Left ventricle myocardium inferior (tissue), 1 donor: ENCODE measurements at places on chromosomes 7 and 10.

GRCh38 chr10:86127274-86127819 lies 239.2 kb downstream of the GRID1 start:
- DNase-seq: no peak

GRCh38 chr7:117472335-117472734 lies 7.5 kb upstream of the CFTR start:
- DNase-seq: no peak

GRCh38 chr10:118310822-118311221 lies 31.3 kb downstream of the FAM204A start:
- no peak for DNase-seq

GRCh38 chr7:47347346-47347745 lies 234.6 kb downstream of the TNS3 start:
- DNase-seq: no peak

DNA sequence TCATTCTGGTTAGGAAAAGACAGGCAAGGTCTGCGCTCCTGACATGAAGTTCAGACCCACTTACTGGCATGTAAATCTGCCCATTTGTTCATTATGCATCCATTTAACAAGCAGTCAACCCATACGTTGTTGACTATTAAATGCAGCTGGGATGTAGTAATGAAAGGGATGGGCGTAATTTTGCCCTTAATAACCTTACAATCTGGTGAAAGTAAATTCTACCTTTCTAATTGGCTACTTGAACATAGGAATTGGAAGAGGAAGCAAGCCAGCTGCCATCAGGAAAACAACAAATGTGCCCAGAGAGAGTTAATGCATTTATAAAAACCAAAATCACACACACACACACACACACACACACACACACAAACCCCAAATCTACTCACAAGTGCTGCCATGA lies 170.2 kb upstream of the PITRM1 start:
- DNase-seq: no peak

GRCh38 chr10:117972168-117972837 lies 74.4 kb downstream of the RAB11FIP2 start:
- DNase-seq: no peak

GRCh38 chr10:5533098-5533731 lies 8.5 kb downstream of the CALML3 start:
- no peak for DNase-seq

GRCh38 chr10:34029455-34029854 lies 695.0 kb upstream of the NRP1 start:
- DNase-seq: no peak

GRCh38 chr7:133300088-133300487 lies 47.2 kb downstream of the EXOC4 start:
- no peak for DNase-seq

GRCh38 chr10:101859530-101859929 lies 15.9 kb upstream of the KCNIP2 start:
- no peak for DNase-seq

DNA sequence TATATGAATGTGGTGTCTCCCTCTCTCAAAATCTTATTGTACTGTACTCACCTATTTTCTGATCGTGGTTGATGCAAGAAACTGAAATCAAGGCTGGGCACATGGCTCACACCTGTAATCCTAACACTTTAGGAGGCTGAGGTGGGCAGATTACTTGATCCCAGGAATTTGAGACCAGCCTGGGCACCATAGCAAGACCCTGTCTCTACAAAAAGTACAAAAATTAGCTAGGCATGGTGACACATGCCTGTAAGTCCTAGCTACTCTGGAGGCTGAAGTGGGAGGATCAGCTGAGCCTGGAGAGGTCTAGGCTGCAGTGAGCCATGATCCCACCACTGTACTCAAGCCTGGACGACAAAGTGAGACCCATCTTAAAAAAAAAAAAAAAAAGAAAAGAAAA lies 16.0 kb downstream of the MMRN2 start:
- no peak for DNase-seq

DNA sequence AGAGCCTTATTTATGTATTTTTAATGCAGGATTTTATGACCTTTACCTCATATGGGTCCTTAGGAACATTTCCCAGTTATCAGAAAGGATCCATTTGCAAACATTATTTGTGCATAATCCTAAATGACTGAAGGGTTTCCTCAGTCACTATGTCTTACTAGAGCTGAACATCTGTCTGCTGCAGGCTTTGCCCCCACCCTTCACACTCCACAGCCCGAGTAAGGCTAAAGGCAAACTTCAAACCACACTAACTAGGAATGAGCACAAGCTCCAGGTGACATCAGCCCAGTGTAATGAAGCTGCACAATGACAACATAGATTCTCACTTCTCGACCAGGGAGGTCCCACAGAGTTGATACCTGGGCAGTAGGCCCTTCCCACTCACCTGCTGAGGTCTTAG lies 491.3 kb upstream of the MKI67 start:
- no peak for DNase-seq

DNA sequence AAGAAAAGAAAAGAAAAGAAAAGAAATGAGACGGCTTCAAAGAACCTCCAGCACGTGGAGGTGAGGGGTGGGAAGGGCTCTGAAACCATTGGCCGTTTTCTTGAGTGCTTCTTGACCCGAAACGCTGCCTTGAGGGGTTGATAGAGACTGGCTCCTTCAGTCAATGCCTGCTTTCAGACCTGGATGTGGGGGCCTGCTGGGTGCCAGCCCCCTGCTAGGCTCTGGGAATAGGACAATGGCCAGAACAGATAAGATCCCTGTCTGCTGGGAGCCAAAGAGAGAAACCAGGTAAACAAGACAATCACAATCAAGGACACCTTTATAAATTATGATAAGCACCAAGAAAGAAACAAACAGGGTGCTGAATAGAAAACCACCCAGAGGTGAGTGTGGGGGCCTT lies 27.7 kb downstream of the ZMIZ1 start:
- no peak for DNase-seq

DNA sequence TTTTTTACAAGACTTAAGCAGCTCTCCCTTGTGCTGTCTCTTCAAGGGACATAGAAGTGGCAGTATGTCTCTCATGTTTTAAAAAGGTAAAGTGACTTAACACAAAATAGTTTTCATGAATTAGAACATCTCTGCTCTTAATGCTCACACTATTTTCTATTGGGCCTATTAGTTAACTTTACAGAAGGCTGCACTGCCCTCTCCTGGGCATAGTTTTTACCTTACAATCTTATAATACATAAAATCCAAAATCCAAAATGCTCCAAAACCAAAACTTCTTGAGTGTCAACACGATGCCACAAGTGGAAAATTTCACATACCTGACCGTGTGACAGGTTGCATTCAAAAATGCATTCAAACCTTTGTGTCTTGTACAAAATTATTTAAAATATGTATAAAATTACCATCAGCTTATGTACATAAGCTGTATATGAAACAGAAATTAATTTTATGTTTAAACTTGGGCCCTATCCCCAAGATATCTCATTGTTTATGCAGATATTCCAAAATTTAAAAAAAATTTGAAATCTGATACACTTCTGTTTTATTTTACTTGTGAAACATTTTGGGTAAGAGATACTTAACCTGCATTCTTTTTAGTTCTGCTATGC lies 25.8 kb downstream of the TES start:
- no peak for DNase-seq

DNA sequence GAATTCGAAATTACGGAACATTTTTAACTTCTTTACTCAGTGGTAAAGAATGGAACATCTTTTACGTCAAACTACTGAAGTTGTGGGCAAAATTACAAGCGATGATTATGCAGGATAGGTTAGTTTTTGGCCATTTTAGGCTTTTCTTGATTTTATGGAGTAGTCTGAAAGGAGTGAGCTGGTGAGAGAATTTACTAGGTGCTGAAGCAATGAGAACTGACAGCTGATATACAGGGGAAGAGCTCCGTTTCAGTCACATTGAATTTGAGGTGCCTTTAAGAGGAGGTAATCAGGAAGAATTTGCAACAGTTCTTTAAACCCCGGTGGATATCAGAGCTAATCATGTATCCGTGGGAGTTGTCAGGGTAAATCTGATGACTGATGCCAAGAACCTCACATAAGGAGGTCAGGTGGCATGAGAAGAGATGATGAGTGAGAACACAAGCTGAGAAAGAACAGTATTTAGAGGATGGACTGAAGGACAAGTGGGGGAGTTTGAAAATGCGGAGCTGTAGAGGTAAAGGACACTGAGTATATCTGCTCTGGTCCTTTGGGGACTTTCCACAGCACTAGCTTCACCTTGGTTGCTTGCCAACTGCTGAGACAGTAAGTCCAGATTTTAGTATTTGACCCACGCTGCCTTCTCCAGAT lies 104.3 kb downstream of the AHR start:
- DNase-seq: no peak

DNA sequence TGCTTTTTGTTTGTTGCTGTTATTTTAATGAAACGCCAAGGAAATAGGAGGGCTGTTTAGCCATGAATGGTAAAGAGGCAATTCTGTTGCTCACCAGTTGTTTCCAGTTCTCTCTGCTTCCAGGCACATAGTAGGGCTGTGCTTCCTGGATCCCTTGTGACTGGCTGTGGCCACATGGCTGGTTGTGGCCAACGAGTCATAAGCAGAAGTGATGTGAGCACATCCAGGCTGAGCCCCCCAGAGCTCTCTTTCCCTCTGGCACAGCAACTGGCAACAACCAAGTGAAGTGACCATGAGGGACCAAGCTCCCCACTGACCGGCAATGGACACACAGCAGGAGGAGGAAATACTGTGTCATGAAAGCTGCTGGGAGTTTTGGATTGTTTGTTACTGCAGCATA lies 10.3 kb downstream of the GRID1 start:
- DNase-seq: no peak

- no peak for DNase-seq
These were observed 167.0 kb downstream of the SNX13 start for GRCh38 chr7:17773289-17773626.

- no peak for DNase-seq
These were observed 47.4 kb downstream of the JAZF1 start for GRCh38 chr7:28132959-28133870.

DNA sequence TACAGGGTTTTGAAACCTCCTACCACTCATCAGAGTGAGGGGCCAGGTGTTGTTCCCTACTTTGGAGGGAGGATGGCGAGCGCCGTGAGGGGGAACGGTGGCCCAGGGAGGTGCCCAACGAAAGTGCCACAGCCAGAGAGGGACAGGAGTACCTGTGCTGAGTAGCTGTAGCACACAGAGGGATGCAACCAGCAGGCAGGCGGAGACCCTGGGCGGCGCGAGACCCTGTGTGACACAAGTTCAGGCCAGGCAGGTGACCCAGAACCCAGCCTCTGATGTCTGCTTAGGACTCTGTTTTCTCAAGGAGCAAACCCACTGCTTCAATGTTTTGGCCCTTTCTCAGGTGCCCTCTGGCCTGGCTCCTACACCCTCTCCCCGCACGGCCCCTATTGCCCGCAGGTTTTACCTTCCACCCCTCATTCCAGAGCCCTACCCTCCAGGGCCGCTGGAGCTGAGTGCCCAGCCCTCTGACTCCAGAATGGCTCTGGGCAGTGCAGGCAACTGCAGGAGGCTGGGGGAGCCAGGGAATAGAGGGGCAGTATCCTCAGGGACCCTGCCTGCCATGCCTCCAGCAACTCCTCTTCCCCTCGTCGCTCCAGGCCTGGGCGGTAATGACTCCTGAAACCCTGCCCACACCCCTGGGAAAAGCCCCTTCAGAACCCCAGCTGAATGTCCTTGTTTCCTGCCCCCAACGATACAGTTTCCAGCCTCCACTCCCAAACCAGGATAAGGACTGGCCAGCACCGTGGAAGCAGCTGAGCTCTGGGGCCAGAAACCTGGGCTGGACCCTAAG lies 164.1 kb upstream of the RHEB start:
- DNase-seq: no peak

- no peak for DNase-seq
These were observed 201.6 kb downstream of the SH2D4B start for GRCh38 chr10:80739328-80739727.
